A172 (cell line): ENCODE measurements at places on chromosomes 7 and 10.
A peak's percentile ranks its signal among the peaks of the same experiment; 100 is the strongest.

DNA sequence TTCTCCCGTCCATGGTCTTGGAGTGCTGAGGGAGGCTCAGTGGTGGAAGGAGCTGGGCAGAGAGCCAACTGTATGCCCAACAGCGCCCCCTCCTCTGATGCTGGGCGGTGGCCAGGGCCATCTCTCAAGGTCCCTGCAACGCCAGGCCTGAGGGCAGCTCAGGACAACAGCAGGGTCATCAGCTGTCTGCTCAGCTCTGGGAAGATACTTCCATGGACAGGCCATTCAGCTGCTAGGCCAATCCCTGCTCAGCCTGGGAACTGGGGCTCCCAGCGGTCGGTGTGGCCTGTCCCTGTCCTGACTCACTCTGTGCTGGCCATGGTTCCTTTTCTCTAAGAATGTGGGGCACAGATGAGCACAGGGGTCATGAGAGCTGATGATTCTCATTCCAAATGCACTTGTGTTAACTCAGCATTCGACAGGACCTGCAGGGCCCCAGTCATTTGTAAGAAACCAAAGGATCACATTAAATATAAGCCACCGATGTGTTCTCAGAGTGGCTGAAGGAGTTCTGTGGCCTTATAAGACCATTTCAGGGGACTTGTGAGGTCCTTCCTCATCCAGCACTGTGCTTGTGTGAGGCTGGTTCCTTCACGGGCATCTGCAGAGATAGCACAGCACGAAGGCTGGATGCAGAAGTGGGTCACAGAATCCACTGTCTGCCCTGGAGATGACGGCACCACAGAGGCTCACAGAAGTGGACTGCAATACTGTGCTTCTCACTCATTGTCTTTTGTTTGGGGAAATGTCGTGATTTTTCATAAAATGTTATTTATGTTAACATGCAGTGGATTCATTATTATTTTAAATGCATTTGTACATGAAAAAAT lies 73.0 kb downstream of the ADCY1 start:
- DNase-seq: peak; percentile 35

DNA sequence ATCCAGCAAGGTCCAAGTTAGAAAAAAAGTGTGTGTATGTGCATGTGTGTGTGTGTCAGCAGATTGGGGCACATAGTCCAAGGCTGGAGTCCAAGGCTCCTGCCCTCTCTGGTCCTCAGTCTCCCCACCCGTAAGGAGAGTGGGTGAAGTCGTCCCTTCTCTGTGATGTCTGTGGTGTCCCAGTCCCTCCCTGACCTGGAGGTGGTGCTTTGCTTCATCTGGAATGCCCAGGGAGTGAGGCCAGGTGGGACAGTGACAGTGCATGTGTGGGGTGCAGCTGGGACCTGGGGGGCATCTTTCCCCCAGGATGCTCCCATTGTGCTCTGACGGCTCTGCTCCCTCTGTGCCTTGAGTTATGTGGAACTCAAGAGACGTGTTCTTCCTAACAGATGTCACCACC lies 18.0 kb downstream of the AQP1 start:
- DNase-seq: no peak

DNA sequence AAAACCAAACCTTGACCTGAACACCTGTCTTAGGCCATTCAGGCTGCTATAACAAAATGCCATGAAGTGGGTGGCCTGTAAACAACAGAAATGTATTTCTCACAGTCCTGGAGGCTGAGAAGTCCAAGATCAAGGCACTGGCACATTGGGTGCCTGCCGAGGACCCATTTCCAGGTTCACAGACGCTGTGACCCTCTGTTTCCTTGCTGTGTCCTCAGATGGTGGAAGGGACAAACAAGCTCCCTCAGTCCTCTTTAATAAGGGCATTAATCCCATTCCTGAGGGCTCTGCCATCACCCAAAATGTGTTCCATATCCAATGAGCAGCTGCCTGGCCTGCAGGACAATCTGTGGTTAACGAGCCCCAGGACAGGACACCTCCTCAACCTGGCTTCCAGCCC lies 67.6 kb downstream of the ITGB1 start:
- no peak for DNase-seq

GRCh38 chr7:31882187-31882586 lies 188.0 kb downstream of the PDE1C start:
- peak; percentile 67 for DNase-seq

GRCh38 chr7:110148054-110148453 lies 942.9 kb upstream of the LRRN3 start:
- DNase-seq: no peak

DNA sequence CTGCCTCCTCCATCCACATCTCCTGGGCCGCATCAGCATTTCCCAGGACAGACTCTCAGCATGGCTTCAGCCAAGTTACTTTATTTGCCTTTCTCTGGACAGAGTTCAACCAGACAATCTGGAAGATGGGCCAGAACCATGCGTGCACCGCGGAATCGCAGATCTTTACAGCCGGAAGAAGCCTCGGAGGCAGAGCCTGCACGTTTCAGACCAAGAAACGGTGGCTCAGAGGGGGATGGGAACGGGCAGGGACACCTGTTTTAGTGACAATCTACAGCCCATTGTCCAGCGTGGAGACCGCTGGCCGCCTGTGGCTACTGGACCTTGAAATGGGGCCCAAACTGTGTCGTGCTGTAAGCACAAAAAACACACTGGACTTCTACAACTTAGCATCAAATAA lies 3.5 kb downstream of the VIPR2 start:
- no peak for DNase-seq

GRCh38 chr10:64142395-64142794 lies 621.2 kb downstream of the REEP3 start:
- DNase-seq: no peak

- no peak for DNase-seq
Observed at GRCh38 chr7:132438926-132439325, 137.3 kb downstream of the PLXNA4 start.

DNA sequence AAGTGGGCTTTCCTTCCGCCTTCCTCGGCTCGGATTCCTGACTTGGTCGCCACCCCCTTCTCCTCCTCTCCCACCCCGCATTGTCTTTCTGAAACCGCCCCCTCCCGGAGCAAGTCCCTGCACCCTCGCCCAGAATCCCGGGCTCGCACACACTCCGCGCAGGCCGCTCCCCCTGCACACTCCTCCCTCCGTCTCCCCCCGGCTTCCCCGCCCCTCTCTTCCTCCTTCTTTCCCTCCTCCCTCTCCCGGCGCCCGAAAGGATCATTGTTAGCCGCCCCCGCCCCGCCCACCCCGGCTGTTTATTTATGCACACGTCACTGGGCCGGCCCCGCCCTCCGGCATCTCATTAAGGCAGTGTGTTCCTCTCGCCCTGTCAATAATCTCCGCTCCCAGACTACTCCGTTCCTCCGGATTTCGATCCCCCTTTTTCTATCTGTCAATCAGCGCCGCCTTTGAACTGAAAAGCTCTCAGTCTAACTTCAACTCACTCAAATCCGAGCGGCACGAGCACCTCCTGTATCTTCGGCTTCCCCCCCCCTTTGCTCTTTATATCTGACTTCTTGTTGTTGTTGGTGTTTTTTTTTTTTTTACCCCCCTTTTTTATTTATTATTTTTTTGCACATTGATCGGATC lies at the start of gene TCF7L2:
Gene TCF7L2 (plus strand): TSS at position 373 of the 633 bp plus-strand sequence. CDS start 510 bp downstream, outside the sequence.
- DNase-seq: peak; percentile 95

DNA sequence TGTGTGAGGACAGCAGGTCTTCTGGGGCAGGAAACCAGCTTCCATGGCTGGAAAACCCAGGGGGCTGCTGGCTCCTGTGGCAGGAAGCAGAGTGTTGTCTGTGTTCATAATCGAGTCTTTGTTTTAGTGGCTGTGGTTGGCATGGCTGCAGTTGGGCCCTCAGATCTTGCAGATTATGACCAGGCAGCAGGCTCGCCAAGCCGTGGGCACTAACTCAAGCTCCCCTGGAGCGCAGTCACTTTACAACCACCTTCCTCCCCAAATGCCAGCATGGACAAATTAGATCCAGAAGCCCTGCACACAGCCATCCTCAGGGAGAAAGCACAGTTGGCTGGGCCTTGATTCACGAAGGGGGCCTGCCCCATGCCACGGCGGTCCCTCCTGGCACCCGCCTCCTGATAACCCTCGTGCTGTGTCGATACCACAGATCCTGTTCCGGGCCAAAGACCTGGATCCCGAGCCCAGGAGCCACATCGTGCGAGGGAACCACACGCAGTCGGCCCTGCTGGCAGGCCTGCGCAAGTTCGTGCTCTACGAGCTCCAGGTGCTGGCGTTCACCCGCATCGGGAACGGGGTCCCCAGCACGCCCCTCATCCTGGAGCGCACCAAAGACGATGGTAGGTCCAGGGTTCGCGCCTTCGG lies 552.5 kb upstream of the FOXK1 start:
- DNase-seq: no peak

DNA sequence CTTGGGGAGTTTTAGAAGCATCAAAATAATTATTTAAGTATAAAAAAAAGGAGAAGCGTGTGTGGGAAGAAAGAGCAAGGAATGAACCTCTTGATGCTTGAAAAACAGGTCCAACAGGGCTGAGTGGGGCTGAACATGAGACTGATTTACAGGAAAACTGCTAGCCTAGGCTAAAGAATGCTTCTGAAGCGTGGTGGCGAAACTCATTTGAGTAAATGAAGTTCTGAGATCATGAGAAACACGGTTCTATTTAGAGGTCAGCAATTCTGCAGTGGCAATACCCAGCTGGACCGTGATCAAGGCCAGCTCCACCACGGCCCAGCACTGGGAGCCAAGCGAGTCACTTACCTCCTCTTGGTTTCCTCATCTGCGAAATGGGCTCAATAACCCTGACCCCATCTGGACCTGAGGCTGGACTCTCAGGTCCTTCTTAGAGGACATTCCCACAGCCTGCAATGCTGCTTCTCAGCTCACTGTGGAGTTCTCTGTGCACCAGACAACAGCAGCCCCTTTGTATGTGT lies 140.1 kb upstream of the ADAM12 start:
- no peak for DNase-seq

GRCh38 chr7:134988161-134988560 lies 1.9 kb downstream of the AGBL3 start:
- no peak for DNase-seq

DNA sequence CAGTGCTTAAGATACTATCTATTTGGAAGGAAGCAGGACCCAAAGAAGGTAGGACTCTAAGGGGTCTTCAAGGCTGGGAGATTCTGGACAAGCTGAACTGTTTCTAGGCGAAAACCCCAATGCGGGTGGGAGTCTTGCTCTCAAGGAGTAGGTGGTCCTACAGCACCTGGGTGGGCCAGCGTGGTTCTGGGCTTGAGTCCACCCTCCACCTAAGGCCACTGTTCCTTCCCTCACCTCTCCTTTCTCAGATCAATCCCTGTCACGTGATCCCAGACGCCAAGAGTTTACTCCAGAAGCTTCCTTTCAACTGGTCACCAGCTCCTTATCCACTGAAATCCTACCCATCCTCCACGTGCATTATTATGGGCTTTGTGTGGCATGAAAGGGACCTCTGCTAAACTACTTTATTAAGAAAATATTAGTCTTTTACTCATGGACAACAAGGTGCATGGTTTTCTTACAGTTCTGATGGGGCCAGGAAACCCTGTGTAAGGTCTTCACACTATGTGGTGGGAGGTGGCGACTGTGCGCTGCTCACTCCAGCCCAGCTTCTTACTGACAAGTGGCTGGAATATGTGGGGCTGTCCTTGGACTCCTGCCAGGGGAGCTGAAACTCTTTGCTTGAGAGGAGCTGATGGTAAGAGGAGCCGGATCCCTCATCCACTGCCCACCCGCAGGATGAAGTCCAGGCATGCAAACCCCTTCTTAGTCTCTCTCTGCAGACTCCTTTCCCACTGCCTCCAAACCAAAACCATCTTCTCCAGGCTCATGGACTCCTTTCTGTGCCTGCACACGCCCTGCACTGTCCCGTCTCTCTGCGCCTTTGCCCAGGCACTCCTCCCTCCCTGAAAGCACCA lies 1.6 kb downstream of the ZNF746 start:
- peak; percentile 63 for DNase-seq

DNA sequence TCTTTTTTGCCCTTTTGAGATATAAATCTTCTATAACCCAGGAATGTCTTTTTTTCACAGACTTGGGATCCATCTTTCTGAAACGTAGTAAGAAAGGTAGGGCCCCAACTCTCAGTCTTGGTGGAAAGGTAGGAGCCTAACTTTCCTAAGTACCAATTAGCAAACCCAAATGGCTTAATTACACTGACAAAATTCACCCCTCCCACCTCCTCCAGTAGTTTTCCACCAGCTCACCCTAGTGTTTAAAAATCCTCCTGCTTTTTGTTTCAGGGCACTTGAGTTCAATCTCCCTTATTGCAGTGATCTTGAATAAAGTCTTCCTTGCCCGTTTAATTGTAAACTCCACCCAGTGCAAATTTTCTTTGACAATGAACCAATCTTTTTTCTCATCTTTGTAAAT lies 600.0 kb downstream of the PHTF2 start:
- DNase-seq: no peak

- no peak for DNase-seq
Observed at GRCh38 chr7:55591282-55591931, 19.1 kb upstream of the VOPP1 start.

- DNase-seq: no peak
Observed at GRCh38 chr7:108368466-108368865, 87.8 kb downstream of the NRCAM start.

- no peak for DNase-seq
Observed at GRCh38 chr10:85044-85443, 35.9 kb upstream of the TUBB8 start.

DNA sequence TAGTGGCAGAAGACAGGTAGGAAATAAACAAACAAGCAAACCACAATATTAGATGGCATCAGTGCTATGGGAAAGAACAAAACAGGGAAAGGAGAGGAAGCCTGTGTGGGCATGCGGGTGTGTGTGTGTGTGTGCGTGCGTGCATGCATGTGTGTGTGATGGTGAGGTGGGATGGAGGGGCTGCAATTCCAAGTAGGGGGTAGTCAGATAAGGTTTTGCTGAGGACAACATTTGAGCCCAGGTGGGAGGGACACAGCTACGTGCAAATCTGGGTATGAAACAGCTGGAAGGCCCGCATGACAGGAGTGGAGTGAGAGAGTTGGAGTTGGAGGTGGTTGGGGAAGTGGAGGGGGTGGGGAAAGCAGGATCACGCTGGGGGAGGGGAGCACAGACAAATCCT lies 121.0 kb upstream of the PARD3 start:
- DNase-seq: no peak

DNA sequence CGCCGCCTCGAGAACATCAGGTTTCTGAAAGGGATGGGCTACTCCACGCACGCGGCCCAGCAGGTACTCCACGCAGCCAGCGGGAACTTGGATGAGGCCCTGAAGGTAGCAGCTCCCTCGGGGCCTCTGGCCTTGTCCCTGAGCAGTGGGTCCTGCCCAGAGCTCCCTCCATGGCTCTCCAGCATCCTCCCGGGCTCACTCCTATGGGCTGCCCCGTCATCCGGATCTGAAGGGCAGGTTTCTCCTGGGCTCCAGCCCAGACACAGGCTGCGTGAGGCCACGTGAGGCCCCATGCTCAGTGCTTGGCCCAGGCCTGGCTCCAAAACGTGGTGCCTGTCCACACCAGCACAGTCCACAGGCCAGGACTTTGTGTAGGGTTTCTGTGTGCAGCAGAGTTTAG lies 32.5 kb downstream of the NUB1 start:
- DNase-seq: no peak

DNA sequence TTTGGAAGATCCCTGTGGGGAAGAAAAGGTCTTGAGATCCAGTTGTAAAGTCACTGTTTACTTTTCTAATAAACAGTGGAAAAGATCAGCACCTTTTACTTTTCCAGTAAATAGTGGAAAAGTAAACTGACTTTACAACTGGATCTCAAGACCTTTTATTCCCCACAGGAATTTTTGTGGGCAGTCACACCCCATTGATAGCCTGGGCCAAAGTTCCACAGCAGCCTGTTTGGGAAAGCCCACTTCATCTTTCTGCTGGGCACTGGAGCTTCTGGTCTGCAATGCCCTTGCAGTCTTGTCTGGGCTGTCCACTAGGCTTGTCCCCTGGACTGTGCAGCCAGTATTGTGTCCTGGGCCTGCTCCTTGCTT lies 50.2 kb downstream of the ADCY1 start:
- peak; percentile 8 for DNase-seq
